ENCODE measurements at places on chromosomes 2 and 18.

DNA sequence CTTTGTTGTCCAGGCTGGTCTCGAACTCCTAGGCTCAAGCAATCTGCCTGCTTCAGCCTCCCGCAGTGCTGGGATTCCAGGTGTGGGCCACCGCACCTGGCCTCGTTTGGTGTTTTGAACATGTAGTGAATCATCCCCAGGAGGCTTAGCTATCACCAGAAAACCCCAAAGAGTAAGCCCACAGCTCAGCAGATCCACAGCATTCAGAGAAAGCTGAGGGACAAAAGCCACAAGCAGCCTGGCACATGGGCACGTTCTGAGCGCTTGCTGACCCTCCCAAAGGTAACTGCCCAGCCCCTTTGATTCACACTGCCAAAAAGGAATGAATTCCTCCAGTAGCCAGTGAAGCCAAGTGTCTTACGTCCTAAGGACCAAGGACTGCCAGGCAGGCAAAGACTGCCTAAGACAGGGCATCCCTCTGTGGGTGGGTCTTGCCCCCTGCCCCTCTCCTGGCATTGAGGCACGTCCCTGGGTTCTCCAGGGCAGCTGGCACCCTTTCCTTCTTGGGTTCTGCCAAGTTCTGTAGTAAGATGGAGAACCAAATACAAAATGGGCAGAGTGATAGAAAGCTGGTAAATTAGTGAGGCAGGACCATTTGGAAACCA, 31.7 kb downstream of the MBP start:
- DNase-seq = peak; percentile 23

GRCh38 chr2:203583701-203584100, 48.6 kb upstream of the RAPH1 start:
- peak; percentile 26 for DNase-seq

- DNase-seq = no peak
These were observed 490.8 kb upstream of the VWC2L start for GRCh38 chr2:213920014-213920413.

- DNase-seq = no peak
These were observed 52.0 kb downstream of the ANKRD12 start for GRCh38 chr18:9188359-9189231.

DNA sequence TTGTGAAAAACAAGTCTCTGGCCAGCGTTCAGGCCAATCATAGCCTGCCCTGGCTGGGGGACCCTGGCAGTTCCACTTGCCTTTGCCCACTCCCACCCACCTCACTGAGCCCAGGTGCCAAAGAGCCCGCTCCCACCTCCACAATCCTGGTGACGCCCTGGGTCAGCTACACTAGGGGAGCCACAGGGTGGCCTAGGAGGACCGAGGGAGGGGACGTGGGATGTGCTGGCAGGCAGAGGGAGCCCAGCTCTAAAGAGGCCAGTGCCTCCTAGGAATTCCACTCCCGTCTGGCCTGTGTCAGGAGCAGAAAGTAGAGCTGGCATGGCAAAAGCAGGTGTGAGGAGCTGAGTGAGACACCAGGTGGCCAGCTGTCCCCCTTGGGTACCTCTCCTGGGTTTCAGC, 49.3 kb downstream of the TNS1 start:
- DNase-seq = no peak

DNA sequence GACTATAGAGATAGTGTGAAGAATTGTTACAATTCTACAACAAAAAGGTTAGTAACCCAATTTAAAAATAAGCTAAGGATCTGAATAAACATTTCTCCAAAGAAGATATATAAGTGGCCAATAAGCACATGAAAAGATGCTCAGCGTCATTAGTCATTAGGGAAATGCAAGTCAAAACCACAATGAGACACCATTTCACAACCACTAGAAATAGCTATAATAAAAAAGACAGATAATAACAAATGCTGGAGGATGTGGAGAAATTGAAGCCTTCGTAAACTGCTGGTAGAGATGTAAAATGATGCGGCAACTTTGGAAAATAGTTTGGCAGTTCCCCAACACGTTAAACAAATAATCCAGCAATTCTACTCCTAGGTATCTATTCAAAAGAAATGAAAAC, 366.5 kb upstream of the POU3F3 start:
- DNase-seq = no peak

DNA sequence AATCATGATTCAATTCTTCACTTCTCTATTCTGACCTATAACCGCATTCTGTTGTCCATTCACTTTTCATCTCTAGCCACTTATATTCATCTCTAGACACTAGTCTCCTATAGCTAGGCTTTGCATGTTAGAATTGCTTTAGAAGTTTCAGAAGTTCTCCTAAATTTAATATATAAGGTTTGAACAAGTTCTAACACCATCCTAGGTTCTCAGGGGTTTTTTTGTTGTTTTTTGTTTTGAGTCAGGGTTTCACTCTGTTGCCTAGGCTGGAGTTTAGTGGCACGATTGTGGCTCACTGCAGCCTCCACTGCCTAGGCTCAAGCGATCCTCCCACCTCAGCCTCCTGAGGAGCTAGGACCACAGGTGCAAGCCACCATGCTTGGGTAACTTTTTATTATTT, 19.9 kb downstream of the WDSUB1 start:
- no peak for DNase-seq

DNA sequence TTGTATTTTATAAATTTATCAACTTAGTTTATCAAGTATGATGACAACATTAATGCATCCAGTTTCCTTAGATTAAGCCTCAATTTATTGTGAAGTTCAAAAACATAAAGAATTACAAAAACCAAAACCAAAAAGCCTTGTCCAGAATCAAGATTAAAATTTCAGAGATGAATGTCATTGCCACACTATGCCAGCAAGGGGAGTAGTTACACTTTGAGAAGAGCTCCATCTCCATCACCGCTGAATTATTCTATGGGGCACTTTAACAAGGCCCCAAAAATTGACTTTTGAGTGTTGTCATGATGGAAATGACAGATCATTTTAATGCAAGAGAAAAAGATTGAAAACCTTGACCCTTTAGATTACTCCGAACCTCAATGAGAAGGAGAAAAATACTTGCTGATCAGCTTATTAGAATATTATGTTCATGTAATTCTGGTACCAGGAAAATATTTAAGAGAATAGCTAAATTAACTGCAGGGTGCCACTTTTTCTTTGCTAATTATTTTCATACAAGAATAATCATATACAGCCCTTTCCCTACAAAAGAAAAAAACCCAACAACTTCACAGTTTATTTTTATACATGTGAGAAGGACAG, 152.5 kb upstream of the AQP4 start:
- no peak for DNase-seq

- DNase-seq = no peak
These were observed 90.1 kb upstream of the TGFA start for GRCh38 chr2:70643715-70644114.

- DNase-seq = no peak
These were observed 100.3 kb downstream of the DPP10 start for GRCh38 chr2:114542695-114543094.

GRCh38 chr2:15780234-15780633, 160.1 kb upstream of the MYCN start:
- no peak for DNase-seq

DNA sequence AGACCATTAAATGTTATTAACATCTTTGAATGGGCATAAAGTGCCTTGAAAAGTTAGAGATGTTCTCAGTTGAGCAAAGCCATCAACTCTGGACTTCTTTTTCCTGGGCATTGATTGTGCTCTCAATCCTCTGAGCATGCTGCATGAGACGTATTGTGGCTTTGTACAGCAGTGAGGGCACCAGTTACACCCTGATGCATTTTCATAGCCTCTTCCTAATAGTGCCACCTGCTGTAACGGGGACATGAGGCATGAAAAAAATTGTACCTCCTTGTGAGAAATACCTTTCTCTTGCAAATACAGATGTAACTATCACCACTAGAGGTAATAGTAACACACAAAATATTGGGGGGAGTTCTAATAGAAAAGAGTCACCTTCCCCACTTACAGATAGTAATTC, 697.5 kb downstream of the TMEM182 start:
- DNase-seq = no peak

GRCh38 chr2:75367401-75367800, 168.1 kb upstream of the TACR1 start:
- DNase-seq = no peak

DNA sequence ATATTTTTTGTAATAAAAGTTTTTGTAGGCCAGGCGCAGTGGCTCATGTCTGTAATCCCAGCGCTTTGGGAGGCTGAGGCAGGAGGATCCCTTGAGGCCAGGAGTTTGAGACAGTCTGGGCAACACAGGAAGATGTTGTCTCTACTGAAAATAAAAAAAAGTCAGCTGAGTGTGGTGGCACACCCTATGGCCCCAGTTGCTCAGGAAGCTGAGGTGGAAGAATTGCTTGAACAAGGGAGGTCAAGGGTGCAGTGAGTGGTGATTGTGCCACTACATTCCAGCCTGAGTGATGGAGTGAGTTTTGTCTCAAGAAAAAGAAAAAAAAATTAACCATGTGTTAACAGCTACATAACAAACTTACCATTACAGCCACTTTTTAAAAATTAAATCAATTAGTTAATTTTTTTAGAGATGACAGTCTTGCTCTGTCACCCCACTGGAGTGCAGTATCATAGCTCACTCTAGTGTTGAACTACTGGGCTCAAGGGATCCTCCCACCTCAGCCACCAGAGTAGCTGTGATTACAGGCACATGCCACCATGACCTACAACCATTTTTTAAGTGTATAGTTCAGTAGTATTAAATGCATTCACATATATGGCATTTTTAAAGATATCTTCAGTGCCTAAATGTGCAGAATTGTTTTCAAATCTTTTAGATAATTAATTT, 67.2 kb upstream of the ACYP2 start:
- no peak for DNase-seq

- no peak for DNase-seq
These were observed 105.5 kb downstream of the BCL11A start for GRCh38 chr2:60447943-60448342.

GRCh38 chr2:178523596-178524134, 43.4 kb downstream of the PLEKHA3 start:
- DNase-seq = no peak

GRCh38 chr2:98601532-98602132, 6.7 kb downstream of the COA5 start:
- DNase-seq = no peak

DNA sequence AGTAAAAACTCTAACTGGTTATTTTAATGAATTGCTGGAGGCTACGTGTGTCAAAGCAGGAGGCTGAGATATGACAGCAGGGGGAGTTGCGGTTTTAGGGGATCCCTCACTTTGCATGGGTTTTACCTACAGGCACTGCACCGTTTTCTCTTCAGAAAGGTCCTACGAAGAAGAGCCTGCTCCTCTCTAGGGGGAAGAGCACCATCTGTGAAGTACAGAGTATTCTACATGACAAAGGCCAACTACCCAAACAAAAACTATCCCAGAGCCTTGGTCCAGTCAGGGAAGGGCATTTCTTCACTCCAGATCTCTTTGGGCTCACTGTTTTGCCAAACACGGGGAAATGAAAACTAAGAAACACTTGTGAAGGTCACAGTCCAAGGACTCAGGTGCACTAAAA, 696.7 kb upstream of the SOX11 start:
- no peak for DNase-seq

GRCh38 chr2:38203446-38203810, 127.5 kb upstream of the CYP1B1 start:
- DNase-seq = no peak

- no peak for DNase-seq
These were observed 306.0 kb upstream of the COL3A1 start for GRCh38 chr2:188668017-188668680.

DNA sequence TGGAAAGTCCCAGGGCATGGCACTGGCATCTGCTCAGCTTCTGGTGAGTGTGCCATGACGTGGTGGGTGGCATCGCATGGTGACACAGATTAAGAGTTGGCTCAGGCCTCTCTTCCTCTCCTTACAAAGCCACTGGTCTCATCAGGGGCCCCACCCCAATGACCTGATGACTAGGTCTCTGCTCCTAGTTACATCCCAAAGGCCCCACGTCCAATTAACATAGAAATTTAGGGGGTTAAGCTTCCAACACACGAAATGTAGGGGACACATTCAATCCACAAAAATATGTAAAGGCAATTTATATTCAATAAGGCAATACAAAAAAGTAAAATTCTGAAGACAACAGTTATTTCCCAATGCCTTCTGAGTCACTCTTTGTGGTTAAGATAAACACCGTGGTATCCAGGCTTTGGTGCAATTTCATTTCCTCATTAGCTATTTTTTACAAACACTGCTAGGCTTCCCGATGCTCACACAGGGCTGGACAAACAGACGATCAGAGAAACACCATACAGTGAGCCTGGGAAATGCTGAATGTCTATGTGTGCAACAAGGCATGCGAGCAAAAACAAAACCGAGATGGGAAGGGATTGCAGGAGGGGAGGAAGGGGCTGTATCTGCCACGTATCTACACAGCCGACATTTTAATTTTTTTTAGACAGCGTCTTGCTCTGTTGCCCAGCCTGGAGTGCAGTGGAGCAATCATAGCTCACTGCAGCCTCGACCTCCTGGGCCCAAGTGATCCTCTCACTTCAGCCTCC, 67.2 kb downstream of the MBP start:
- DNase-seq = peak; percentile 52

- no peak for DNase-seq
These were observed 70.5 kb upstream of the SRD5A2 start for GRCh38 chr2:31651267-31651666.

Data from stimulated activated naive CD4-positive, alpha-beta T cell treated with Interleukin-2 at 50 U/mL for 16 hours (primary cell).